ENCODE measurements at places on chromosomes 2 and 18.

DNA sequence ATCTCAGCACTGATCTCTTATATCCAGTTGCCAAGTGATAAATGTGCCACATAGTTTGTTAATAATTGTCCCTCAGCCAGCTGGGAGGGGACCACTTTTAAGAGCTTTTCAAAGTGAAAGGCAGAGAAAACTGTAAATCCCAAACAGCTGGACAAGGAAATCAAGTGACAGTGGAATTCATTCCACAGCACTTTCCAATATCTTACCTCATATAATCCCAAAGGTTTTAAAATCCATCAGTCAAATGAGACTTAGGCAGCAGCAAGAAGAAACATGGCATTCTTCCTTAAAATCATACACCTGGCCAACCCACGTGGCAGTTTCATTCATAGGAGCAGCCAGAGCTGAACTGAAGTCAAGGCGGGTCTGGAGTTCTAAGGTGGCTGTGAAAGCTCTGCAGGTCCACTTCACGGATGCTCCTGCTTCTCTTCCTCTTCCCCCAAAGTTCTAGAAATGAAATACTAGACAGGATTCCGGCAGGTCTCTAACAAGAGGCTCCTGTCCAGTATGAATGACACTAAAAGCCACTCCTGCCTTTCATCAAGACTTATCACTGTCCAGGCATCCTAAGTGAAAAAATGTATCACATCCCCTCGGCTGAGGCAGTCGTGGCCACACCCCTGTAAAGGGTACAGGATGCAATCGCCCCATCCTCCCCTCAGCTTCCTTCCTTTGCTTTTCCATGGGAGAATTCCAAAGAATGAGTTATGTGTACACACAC lies 190.4 kb upstream of the STK17B start:
- H3K27ac ChIP-seq: peak overlapping the region; percentile 39
- H3K4me3 ChIP-seq: peak overlapping the region; percentile 48
- no peaks in the 10 kb centered on the region for H3K36me3 ChIP-seq

- H3K27me3 ChIP-seq: no peaks in the 10 kb centered on the region
- H3K4me1 ChIP-seq: peaks cover 5% of the 10 kb centered on the region
- H3K27ac ChIP-seq: no peak overlapping the region
- no peaks in the 10 kb centered on the region for H3K36me3 ChIP-seq
Observed at GRCh38 chr18:10205151-10205550, 249.3 kb upstream of the APCDD1 start.

DNA sequence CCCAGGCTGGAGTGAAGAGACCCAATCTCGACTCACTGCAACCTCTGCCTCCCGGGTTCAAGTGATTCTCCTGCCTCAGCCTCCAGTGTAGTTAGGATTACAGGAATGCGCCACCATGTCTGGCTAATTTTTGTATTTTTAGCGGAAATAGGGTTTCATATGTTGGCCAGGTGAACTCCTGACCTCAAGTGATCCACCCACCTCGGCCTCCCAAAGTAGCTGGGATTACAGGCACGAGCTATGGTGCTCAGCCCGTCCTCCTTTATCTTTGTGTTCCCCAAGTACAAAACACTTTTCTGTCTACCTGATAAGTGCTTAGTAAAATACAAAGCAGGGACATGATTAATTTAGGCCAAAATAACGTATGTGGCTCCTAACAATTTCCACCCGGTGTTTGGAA lies 91.2 kb upstream of the STK17B start:
- H3K27me3 ChIP-seq: no peaks in the 10 kb centered on the region
- peaks cover 30% of the 10 kb centered on the region for H3K4me1 ChIP-seq
- no peak for DNase-seq

DNA sequence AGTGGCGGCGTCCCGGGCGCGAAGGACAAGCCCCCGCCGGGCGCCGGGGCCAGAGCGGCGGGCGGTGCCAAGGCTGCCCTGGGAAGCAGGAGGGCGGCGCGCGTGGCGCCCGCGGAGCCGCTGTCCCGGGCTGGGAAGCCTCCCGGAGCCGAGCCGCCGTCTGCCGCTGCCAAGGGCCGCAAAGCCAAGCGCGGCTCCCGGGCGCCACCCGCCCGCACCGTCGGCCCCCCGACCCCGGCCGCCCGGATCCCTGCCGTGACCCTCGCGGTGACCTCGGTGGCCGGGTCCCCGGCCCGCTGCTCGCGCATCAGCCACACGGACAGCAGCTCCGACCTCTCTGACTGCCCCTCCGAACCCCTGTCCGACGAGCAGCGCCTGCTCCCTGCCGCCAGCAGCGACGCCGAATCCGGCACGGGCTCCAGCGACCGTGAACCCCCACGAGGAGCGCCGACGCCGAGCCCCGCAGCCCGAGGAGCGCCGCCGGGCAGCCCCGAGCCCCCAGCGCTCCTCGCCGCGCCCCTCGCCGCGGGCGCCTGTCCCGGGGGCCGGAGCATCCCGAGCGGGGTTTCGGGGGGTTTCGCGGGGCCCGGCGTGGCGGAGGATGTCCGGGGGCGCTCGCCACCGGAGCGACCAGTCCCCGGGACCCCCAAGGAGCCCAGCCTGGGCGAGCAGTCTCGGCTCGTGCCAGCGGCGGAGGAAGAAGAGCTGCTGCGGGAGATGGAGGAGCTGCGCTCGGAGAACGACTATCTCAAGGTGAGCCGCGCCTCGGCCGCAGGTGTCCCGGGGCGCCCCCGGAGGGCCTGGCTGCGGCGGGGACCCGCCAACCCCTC lies 820 bp downstream of the MTCL1 start:
- DNase-seq: no peak
- peaks cover 14% of the 10 kb centered on the region for H3K4me1 ChIP-seq
- H3K27ac ChIP-seq: no peak overlapping the region
- H3K27me3 ChIP-seq: peaks cover 13% of the 10 kb centered on the region
- H3K36me3 ChIP-seq: no peaks in the 10 kb centered on the region

DNA sequence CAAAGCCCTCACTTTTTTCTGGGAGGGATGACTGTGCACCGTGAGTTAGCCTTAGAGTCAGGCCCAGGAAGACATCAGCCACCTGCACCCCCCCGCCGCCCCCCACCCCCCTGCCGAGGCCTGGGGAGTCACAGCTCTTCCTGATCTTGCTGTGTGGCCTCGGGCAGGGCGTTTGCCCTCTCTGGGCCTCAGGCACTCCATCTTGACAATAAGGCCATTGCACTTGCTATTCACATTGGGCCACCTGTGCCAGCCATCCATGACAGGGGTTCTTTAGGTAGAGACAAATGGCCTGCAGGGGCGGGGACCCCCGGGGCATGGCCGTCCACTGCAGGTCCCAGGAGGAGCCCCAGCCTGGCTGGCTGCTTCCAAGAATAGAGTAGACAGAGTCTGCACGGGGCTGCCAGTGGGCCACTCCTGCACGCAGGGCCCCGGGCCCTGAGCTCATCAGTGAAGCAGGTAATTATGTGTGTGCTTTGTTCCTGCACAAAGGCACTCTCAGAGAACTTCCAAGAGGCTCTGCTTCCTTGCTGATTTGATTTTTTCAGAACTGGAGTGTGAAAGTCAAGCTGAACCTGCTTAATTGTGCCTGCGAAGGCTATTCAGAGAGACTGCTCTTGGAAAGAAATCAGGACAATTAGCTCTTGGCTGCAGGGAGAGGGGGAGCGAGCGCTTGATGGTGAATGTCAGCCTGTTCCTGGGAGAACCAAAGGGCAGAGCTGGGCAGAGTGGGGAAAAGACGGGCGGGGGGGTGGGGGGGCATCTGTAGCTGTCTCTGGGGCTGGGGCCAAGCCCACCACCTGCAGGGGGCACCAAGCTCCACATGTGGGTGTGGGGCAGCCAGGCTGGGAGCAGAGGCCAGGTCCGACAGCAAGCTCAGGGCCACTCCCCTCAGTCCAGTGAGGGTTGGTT lies 40.3 kb downstream of the RRM2 start:
- H3K36me3 ChIP-seq: no peaks in the 10 kb centered on the region
- no peak for DNase-seq
- no peaks in the 10 kb centered on the region for H3K4me1 ChIP-seq
- no peak overlapping the region for H3K4me3 ChIP-seq

DNA sequence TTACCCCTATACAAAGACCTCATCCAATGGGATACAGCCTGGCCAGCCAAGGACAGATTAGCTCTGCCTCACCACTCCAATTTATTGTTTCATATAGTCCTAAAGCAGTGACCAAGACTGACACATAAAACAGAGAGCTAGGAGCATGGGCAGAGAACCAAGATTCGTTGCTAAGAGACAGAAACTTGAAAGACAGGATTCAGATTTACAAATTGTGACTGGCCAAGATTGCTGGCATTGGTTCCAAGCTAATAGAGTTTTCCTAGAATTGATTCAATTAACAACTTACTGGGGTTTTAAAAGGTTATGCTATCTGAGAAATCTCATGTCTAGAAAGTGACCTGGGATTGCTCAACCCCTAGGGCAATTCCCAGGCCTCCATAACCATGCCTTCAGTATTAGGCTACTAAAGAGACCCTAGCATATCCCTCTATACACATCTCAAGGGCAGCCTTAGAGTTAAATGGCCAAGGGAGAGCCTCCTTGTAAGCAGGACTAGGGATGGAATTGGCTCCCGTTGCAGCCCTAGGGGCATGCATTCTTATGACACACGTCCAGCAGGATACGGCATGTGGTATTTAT lies 75.6 kb downstream of the ICOS start:
- no peaks in the 10 kb centered on the region for H3K36me3 ChIP-seq
- no peak for DNase-seq
- H3K27me3 ChIP-seq: no peaks in the 10 kb centered on the region
- no peak overlapping the region for H3K27ac ChIP-seq
- H3K4me3 ChIP-seq: no peak overlapping the region

DNA sequence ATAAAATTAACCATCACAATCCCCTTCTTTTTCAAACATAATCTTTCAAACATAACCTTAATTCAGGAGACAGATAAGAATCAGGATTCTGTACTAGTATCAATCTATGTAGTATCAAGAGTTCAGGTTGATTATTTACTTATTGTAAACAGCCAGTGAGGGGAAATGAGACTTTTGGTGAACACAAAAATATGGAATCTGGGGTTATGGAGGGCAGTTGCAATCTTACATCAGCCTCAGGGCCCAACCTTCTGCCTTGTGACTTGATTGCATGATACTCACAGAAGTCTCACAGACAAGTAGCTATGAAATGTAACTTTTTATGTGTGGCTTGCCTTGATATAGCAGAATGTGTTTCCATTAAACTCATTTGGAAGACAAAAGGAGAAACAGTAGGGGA lies 262.7 kb upstream of the THSD7B start:
- H3K27ac ChIP-seq: no peak overlapping the region
- no peak for DNase-seq
- no peaks in the 10 kb centered on the region for H3K36me3 ChIP-seq
- no peak overlapping the region for H3K4me3 ChIP-seq
- H3K4me1 ChIP-seq: no peaks in the 10 kb centered on the region

- H3K4me3 ChIP-seq: no peak overlapping the region
- no peaks in the 10 kb centered on the region for H3K36me3 ChIP-seq
- H3K27ac ChIP-seq: no peak overlapping the region
- no peak for DNase-seq
- no peaks in the 10 kb centered on the region for H3K27me3 ChIP-seq
Observed at GRCh38 chr18:61824733-61825363, 68.0 kb downstream of the RNF152 start.

GRCh38 chr2:118176601-118177000 lies 88.3 kb downstream of the INSIG2 start:
- no peaks in the 10 kb centered on the region for H3K4me1 ChIP-seq
- no peak for DNase-seq
- H3K27me3 ChIP-seq: no peaks in the 10 kb centered on the region
- no peaks in the 10 kb centered on the region for H3K36me3 ChIP-seq
- no peak overlapping the region for H3K4me3 ChIP-seq

GRCh38 chr2:27186613-27187345 lies 25.1 kb upstream of the ATRAID start:
- H3K27ac ChIP-seq: no peak overlapping the region
- no peak for DNase-seq
- no peaks in the 10 kb centered on the region for H3K4me1 ChIP-seq
- no peaks in the 10 kb centered on the region for H3K27me3 ChIP-seq

GRCh38 chr2:114022360-114023085 lies 132.6 kb downstream of the ACTR3 start:
- H3K27ac ChIP-seq: no peak overlapping the region
- no peaks in the 10 kb centered on the region for H3K36me3 ChIP-seq
- H3K27me3 ChIP-seq: no peaks in the 10 kb centered on the region
- no peak for DNase-seq

Data from lower lobe of right lung (tissue), 2 donors.